ENCODE measurements at places on chromosomes 2 and 18.

DNA sequence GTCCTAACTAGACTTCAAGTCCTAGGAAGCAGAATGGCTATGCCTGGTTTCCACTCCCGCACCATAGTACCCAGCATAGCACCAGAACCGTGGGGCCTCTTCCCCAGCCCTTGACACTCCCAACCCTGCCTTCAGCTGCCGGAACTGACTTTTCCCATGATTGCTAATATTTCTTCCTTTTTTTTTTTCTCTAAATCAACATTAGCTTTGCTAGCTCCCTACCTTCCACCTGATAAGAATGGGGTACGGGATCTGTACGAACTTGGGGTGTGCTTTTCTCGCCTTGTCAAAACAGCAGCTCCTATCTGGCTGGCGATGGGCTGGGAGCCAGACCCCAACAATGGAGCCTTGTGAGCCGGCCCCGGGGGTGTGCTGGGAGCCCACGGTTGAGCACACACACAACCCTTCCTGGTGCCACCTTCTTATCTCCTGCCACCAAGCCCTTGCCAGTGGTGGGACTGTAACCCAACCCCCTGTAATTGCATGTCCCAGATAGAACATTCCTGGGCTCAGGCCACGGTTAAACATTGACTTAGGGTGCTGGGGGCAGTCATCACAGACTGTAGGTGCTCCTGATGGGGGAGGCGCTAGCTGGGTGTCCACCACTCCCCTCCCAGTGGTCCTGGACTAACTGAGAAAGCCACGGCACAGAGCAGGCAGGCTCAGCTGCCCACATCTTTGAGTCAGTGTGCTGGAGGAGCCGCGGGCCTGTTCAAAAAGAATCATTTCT lies 213.0 kb upstream of the HAAO start:
- no peak for DNase-seq

DNA sequence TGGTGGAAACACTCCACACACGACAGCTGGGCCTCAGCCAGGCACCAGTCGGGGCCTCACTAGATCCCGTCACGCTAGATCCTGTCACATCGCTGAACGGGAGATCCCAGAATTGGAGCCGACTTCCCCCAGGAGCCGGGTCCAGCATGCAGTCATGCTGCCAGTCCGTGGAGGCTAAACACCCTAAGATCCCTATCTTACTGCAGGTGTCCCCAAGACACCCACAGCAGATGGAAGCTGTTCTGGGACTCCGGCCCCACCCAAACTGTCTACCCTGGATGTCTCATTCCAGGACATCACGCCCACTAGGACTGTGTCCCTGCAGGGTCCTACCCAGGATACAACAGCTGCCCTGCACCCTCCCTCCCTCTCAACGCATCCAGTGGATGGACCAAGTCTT lies 23.4 kb downstream of the ZNF516 start:
- no peak for DNase-seq

DNA sequence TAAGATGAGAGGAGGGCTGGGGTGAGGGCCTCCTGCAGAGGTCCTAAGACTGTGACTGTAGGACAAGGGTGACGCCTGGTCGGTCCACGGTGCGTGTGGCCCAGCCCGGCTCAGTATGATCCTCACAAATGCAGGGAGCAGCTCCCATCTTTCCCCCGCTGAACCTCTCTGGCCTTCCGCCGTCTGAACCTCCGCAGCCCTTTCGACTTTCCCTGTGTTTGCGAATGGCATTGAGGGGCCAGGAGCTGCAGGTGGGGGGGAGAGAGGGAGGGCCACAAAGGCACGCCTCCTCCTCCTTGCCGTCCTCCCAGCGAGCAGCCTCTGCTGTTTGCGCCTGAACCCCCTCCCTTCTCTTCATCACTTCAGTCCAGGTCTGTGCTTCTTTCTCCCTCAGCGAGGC lies 68.6 kb upstream of the PXDN start:
- no peak for DNase-seq

GRCh38 chr18:75131381-75132000 lies 77.4 kb downstream of the PTGR3 start:
- DNase-seq = no peak

- no peak for DNase-seq
Observed at GRCh38 chr2:24791452-24791851, 1.7 kb downstream of the PTRHD1 start.

- DNase-seq = no peak
Observed at GRCh38 chr2:237132799-237133198, 47.1 kb downstream of the COPS8 start.

All from stimulated activated CD4-positive, alpha-beta T cell treated with anti-CD3 and anti-CD28 coated beads, Interleukin-1b, Interleukin-23, amount 100 ng/mL, for 1 hour (primary cell).